ENCODE measurements at places on chromosomes 5 and 9.

GRCh38 chr5:110268283-110268682 is 458.2 kb downstream of the TMEM232 start:
- no peaks in the 10 kb centered on the region for H3K36me3 ChIP-seq
- H3K4me1 ChIP-seq = peaks cover 6% of the 10 kb centered on the region
- H3K27ac ChIP-seq = no peak overlapping the region
- H3K4me3 ChIP-seq = no peak overlapping the region
- H3K27me3 ChIP-seq = no peaks in the 10 kb centered on the region

DNA sequence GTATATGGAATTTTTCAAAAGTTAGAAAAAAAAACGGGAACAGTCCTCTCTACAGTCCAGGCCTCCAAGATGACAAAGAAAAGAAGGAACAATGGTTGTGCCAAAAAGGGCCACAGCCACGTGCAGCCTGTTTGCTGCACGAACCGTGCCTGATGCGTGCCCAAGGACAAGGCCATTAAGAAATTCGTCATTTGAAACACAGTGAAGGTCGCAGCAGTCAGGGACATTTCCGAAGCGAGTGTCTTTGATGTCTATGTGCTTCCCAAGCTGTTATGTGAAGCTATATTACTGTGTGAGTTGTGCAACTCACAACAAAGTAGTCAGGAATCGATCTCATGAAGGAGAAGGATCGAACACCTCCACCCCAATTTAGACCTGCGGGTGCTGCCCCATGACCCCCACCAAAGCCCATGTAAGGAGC is 37.4 kb downstream of the HMGCR start:
- H3K36me3 ChIP-seq = peaks cover 10% of the 10 kb centered on the region
- H3K4me1 ChIP-seq = peaks cover 19% of the 10 kb centered on the region
- H3K4me3 ChIP-seq = no peak overlapping the region
- peak overlapping the region; percentile 78 for H3K27ac ChIP-seq
- no peak for DNase-seq

DNA sequence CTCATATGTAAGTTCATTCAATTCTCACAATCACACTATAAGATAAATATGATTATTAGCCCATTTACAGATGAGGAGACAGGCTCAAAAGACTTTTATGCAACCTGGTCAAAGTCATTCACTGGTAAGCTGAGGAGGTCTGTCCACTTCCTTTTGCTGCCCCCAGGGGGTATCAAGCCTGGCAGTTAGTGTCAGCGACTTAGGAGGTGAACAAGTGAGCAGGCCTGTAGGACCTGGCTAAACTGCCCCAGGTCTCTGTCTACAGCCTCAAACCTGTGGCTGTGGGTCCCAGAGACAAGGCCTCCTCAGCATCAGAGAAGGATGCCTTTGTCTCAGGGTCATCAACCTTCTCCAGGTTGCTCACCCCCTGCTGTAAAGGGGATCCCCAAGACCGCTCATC is 10.4 kb downstream of the TGFBI start:
- no peak overlapping the region for H3K4me3 ChIP-seq
- H3K36me3 ChIP-seq = peaks cover 25% of the 10 kb centered on the region
- H3K27ac ChIP-seq = no peak overlapping the region
- no peaks in the 10 kb centered on the region for H3K27me3 ChIP-seq
- H3K4me1 ChIP-seq = peaks cover 18% of the 10 kb centered on the region

DNA sequence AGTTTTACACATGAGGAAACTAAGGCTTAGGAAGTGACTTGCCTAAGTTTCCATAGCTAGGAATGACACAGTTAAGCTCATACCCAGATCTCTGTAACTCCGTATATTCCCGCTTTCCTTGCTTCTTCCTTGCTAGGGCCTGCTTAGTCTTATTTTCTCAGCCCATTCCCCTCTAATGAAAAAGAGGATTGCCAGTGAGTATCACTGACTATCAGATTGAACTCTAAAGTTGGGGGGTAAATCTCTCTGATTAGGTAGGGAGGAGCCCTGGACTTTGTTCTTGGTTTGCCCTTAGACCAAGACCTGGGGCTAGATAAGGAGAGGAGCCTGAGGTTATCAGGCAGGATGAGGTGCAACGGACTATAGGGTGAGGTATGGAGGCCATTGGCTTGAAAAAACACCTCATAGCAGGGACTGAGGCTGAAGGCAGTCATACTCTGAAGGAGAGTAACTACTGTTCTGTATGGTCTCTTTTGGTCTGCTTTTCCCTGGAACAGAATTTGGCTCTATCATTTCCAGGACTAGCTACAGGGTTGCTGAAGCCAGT is 2.5 kb downstream of the TRIM32 start:
- no peak overlapping the region for H3K27ac ChIP-seq
- H3K4me1 ChIP-seq = peaks cover 43% of the 10 kb centered on the region
- no peaks in the 10 kb centered on the region for H3K27me3 ChIP-seq

- peaks cover 16% of the 10 kb centered on the region for H3K4me1 ChIP-seq
- H3K4me3 ChIP-seq = no peak overlapping the region
- peak overlapping the region; percentile 13 for H3K27ac ChIP-seq
- peaks cover 8% of the 10 kb centered on the region for H3K36me3 ChIP-seq
These were observed 144.0 kb downstream of the MYO10 start for GRCh38 chr5:16791904-16792597.

GRCh38 chr9:129656795-129657390 is 8.6 kb upstream of the PRRX2 start:
- peaks cover 16% of the 10 kb centered on the region for H3K27me3 ChIP-seq
- no peak overlapping the region for H3K27ac ChIP-seq
- H3K4me1 ChIP-seq = peaks cover 17% of the 10 kb centered on the region
- DNase-seq = no peak

- DNase-seq = no peak
- no peaks in the 10 kb centered on the region for H3K4me1 ChIP-seq
- H3K27ac ChIP-seq = no peak overlapping the region
These were observed 8.3 kb downstream of the ZNF483 start for GRCh38 chr9:111533099-111533790.

GRCh38 chr5:134383980-134384697 is 12.8 kb downstream of the UBE2B start:
- no peak overlapping the region for H3K27ac ChIP-seq
- peaks cover 35% of the 10 kb centered on the region for H3K36me3 ChIP-seq
- H3K27me3 ChIP-seq = no peaks in the 10 kb centered on the region
- no peaks in the 10 kb centered on the region for H3K4me1 ChIP-seq
- DNase-seq = no peak

DNA sequence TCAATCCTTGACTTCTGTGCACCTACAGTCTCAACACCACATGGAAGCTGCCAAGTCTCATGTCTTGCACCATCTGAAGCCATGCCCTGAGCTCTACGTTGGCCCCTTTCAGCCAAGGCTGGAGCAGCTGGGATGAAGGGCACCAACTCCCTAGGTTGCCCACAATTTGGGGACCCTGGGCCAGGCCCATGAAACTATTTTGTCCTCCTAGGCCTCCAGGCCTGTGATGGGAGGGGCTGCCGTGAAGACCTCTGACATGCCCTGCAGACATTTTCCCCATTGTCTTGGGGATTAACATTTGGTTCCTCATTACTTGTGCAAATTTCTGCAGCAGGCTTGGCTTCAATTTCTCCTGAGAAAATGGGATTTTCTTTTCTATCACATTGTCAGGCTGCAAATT is 285.1 kb downstream of the DTWD2 start:
- H3K4me3 ChIP-seq = no peak overlapping the region
- peaks cover 15% of the 10 kb centered on the region for H3K36me3 ChIP-seq
- H3K27me3 ChIP-seq = no peaks in the 10 kb centered on the region
- no peak for DNase-seq
- no peak overlapping the region for H3K27ac ChIP-seq
- H3K4me1 ChIP-seq = no peaks in the 10 kb centered on the region

- DNase-seq = no peak
- no peaks in the 10 kb centered on the region for H3K27me3 ChIP-seq
- H3K4me1 ChIP-seq = peaks cover 19% of the 10 kb centered on the region
- H3K4me3 ChIP-seq = no peak overlapping the region
- H3K36me3 ChIP-seq = no peaks in the 10 kb centered on the region
These were observed 1243.0 kb upstream of the CDH9 start for GRCh38 chr5:28281351-28281750.

- peaks cover 57% of the 10 kb centered on the region for H3K4me1 ChIP-seq
- DNase-seq = no peak
- H3K27me3 ChIP-seq = no peaks in the 10 kb centered on the region
- peak overlapping the region; percentile 55 for H3K4me3 ChIP-seq
These were observed 7.6 kb downstream of the PTGER4 start for GRCh38 chr5:40687321-40687720.

- H3K27ac ChIP-seq = no peak overlapping the region
- no peak for DNase-seq
- no peaks in the 10 kb centered on the region for H3K27me3 ChIP-seq
- H3K4me3 ChIP-seq = no peak overlapping the region
- H3K36me3 ChIP-seq = peaks cover 16% of the 10 kb centered on the region
These were observed 1.2 kb upstream of the PCDHGA5 start for GRCh38 chr5:141362719-141363118.

- no peaks in the 10 kb centered on the region for H3K27me3 ChIP-seq
- H3K4me1 ChIP-seq = no peaks in the 10 kb centered on the region
- no peaks in the 10 kb centered on the region for H3K36me3 ChIP-seq
- DNase-seq = no peak
These were observed 658.1 kb upstream of the CHD1 start for GRCh38 chr5:99586878-99587277.

GRCh38 chr9:95211028-95211427 is 106.5 kb downstream of the FANCC start:
- H3K27me3 ChIP-seq = no peaks in the 10 kb centered on the region
- H3K36me3 ChIP-seq = no peaks in the 10 kb centered on the region
- peaks cover 41% of the 10 kb centered on the region for H3K4me1 ChIP-seq
- H3K27ac ChIP-seq = peak overlapping the region; percentile 32
- H3K4me3 ChIP-seq = no peak overlapping the region

DNA sequence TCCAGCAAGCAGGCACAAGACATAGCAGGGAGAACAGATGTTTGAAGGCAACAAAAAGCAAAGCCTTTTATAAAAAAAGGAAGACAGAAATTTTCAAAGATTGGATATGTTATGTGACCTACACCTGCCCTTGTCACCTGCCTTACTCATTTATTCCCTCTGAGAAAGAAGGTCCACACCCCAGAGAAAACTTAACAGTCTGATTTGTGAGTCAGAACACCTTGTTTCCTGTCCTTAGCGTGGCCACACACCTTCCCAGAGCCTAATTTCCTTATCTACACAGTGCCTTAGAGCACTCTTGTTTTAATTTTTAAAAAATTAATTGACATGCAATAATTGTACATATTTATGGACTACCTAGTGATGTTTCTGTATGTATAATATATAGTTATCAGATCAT is 419.0 kb upstream of the DAB2 start:
- H3K27ac ChIP-seq = no peak overlapping the region
- H3K36me3 ChIP-seq = peaks cover 1% of the 10 kb centered on the region
- DNase-seq = no peak
- no peak overlapping the region for H3K4me3 ChIP-seq

DNA sequence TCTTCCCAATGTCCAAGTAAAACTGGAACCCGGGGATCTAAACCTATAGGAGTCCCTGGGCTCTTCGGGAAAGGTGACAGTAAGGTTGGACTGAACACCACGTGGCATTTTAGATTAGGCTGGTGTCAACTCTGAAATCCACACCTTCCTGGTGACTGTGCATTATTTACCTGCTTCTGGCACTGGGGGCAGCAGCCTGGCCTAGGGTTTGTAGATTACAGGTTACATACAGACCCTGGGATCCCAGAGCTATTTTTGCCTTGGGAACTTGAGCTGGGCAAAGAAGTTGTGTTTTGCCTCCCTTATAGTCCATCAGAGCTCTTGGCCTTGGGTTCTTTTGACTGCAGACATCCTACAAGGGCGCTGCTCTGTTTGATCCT is 173.2 kb downstream of the DAB2IP start:
- no peaks in the 10 kb centered on the region for H3K27me3 ChIP-seq
- H3K4me3 ChIP-seq = no peak overlapping the region
- H3K27ac ChIP-seq = no peak overlapping the region
- no peak for DNase-seq
- peaks cover 6% of the 10 kb centered on the region for H3K4me1 ChIP-seq

- peak overlapping the region; percentile 61 for H3K27ac ChIP-seq
- peaks cover 19% of the 10 kb centered on the region for H3K36me3 ChIP-seq
- no peaks in the 10 kb centered on the region for H3K27me3 ChIP-seq
- DNase-seq = no peak
- peaks cover 22% of the 10 kb centered on the region for H3K4me1 ChIP-seq
- peak overlapping the region; percentile 83 for H3K4me3 ChIP-seq
These were observed 482 bp downstream of the SLC27A6 start for GRCh38 chr5:128965638-128966302.

DNA sequence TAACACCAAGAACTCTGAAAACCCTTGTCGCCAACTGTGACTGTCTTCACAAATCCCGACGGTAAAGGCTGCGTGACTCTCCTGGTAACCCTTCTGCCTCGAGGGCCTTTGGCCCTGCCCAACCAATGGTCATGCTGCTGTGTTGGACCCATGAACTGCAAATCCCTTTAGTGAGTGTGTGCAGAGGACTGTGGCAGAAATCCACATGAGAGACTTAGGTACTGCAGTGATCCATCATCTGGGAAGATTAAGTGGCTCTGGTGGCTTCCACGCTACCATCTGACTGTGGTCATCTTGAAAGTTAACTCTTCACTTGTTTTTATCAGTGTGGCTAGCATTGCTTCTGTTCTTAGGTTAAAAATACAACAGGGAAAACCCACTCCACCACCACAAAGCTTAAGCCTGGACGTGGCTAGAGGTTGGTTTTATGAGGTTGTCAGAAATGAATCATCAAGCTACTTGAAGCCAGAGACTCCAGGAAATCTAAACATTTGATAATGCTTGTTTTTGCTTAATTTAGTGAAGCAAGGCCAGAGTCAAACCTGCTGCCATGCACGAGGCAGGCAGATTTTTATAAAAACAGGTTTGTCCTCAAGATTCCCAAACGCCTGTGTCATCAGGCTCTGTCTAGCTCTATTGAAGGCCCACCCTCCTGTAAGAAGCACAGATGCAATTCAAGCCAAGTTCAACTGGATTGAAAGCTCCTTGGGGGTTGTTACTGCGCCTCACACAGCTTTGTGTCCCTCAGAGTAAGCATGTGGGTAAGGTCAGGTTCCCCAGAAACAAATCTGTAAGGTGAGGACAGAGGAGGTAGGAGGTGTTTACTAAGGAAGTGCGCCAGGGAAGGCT is 52.7 kb upstream of the ERCC6L2 start:
- DNase-seq = no peak
- H3K4me1 ChIP-seq = peaks cover 27% of the 10 kb centered on the region
- H3K4me3 ChIP-seq = no peak overlapping the region

DNA sequence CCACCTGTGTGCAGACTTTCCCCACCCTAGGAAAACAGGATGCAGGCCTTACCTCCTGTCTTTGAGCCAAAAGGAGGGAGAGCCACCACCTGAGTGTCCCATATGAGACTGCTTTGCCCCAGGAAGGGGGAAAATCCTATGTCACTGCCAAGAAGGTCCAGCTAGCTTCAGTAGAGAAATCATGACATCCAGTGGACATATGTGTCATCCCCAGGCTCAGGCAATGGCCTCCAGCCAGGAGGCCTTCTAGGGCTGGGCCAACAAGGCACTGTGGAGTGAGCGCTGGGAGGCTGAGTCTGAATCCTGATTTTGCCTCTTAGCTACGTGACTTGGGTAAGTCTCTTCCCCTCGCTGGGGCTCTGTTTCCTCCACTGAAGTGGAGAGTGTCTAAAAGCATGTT is 60.2 kb downstream of the SMIM23 start:
- no peaks in the 10 kb centered on the region for H3K27me3 ChIP-seq
- H3K4me1 ChIP-seq = peaks cover 5% of the 10 kb centered on the region
- no peak for DNase-seq
- H3K36me3 ChIP-seq = peaks cover 3% of the 10 kb centered on the region
- no peak overlapping the region for H3K27ac ChIP-seq

Measured in mesothelial cell of epicardium (in vitro differentiated cells).